ENCODE measurements at places on chromosomes 1 and 21.

GRCh38 chr1:161304927-161305866, 4.6 kb downstream of the MPZ start:
- DNase-seq, result no peak

DNA sequence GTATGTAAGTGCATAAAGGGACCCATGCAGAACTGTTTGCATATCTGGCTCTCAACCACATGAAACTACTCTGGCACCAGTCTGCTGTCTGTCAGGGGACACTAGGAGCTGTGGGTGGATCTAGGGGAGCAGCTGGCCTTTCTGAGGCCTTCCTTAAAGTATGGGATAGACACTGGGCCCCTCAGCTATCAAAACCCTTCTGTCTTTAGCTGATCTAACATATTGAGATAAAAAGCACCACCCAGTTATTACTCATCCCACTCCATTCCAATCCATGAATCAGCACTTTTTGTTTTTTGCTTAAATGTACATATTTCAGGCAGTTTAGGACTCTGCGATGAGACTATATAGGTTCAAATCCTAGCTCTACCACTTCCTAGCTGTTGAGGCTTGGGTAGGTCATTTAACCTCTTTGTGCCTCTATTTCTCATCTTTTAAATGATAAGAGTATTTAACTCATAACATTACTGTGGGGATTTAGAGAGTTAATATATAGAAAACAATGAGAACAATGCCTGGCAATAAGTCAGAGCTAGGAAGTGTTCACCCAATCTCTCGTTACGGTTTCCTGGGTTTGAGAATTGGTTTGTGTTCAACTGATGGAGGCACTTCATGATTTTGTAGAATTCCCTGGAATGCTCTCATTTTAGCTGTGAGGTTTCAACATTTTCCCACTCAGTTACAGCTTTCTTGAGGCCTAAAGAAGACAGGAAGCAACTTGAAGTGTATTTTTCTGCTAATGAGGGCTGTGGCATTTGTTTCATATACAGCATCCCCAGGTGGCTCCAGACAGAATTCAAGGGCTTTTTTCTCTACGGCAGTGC, 68.9 kb downstream of the LRIG2 start:
- DNase-seq, result no peak

- DNase-seq, result no peak
Measured at GRCh38 chr1:107952989-107953388, 12.0 kb downstream of the VAV3 start.

- DNase-seq, result no peak
Measured at GRCh38 chr1:228976316-228976715, 241.0 kb downstream of the RHOU start.

- DNase-seq, result no peak
Measured at GRCh38 chr1:198638894-198639635, at the start of gene PTPRC. TSS of gene PTPRC (plus strand) at chr1:198639040. CDS start at chr1:198639269, 229 bp downstream.

DNA sequence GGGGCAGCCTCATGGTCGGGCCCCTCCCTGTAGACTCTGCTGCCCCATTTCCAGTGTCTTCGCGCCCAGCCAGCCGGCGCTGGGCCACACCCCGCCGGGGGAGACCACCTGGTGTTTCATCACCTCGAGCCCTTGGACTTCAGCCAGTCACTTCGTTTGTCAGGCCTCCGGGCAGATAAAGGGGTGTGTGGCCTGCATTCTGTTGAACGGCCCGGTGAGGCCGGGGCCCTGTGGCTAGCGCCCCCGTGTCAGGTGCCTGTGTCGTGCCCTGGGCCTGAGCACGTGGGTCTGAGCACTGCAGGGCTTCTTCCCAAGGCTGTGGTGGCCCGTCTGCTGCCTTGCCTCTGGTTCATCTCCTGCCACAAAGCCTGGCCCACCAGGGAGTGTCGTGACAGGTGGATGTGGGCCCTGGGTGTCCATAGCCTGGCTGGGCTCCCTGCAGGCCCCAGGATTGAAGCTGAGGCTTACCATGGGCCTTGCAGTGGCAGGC, 65.2 kb upstream of the DIP2A start:
- DNase-seq, result no peak

GRCh38 chr21:20811702-20812101, 186.5 kb upstream of the NCAM2 start:
- no peak for DNase-seq
